ENCODE measurements at places on chromosomes 12 and 14. TPM values are rescaled to one million over a fixed set of nuclear protein-coding genes. Genes with fewer than 3 reads are reported as not detected.

The LHX5 gene
- total RNA-seq, result not detected

The SERPINA3 gene
- 8.0 TPM for total RNA-seq

The BCAT1 gene
- 136 TPM for total RNA-seq

The GALC gene
- 26.4 TPM for total RNA-seq

The RNF212B gene
- total RNA-seq, result not detected

The STAC3 gene
- total RNA-seq, result 0.14 TPM

The PLBD1 gene
- total RNA-seq, result 1.1 TPM

The ABHD12B gene
- not detected for total RNA-seq

The ACVR1B gene
- total RNA-seq, result 11.8 TPM

The CATSPERB gene
- not detected for total RNA-seq

The LRR1 gene
- total RNA-seq, result 9.1 TPM

The PTGER2 gene
- total RNA-seq, result 6.6 TPM

The ERBB3 gene
- total RNA-seq, result 0.28 TPM

The LYZ gene
- total RNA-seq, result 0.09 TPM

The FAM186B gene
- 0.28 TPM for total RNA-seq

The PAN2 gene
- 17.8 TPM for total RNA-seq

The C12orf56 gene
- total RNA-seq, result 0.28 TPM

Measured in smooth muscle cell of bladder (primary cell).